ENCODE measurements at places on chromosomes 6 and 20.

- peak; percentile 83 for DNase-seq
Observed at GRCh38 chr20:49477200-49477599, 5.3 kb downstream of the KCNB1 start.

DNA sequence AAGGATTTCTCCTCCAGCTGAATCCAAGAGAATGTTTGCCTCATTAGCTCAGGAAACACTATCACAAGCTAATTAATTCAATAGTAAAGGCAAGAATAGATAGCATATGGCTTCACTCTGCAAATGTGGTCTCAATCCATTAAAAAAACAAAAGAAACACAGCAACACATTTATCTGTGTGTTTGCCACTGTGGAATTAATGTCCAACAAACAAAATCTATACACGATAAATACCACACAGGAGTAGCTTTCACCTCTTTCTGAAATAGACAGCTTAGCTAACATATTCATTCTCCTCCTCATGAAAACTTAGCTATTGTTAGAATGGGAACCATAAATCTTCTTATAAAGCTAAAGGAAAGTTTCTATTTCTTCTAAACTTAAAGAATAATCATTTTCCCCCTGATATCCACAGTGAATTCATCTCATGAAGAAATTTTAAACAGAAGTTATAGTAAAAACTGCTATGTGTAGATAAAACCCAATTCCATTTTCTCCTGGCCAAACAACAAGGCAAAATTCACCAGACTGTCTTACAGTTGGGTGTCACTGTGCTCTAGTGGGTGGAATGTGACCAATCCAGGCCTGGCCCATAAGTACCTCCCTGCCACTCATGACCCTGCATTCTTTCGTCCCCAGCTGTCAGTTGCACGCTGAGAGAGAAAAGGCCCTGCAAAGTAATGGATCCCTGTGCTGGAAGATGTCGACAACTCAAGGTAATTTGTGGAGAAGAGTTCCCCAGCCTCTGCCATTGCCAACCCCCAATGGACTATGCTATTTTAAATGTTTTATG, 92.9 kb upstream of the NRSN1 start:
- DNase-seq, result peak; percentile 50

DNA sequence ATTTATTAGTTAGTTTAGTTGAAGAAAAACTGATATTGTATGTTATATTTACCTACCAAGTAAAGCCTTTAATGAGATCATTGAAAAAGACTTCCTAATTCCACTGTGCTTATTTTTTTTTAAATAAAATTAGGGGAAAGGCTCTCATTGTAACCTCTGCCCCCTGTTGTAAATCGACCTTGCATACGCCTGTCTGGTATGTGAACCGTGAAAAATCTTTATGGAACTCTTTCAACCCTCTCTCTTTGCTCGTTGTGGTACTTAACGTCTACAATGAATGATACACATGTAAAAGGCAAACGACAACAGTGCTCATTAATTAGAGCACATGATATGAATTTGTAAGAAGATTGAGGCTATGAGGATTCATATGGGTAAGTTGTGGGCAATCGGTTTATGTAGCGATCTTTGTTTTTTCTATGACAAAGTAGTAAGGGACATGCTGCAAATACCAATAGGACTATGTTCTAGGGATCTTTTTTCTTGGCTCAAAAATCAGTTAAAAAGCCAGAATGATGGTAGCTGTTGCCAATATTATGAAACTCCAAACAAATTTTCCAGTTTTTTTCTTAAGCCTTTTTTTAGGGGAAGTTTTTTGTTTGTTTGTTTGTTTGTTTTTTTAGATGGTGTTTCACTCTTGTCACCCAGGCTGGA, 119.0 kb upstream of the MCHR2 start:
- no peak for DNase-seq

DNA sequence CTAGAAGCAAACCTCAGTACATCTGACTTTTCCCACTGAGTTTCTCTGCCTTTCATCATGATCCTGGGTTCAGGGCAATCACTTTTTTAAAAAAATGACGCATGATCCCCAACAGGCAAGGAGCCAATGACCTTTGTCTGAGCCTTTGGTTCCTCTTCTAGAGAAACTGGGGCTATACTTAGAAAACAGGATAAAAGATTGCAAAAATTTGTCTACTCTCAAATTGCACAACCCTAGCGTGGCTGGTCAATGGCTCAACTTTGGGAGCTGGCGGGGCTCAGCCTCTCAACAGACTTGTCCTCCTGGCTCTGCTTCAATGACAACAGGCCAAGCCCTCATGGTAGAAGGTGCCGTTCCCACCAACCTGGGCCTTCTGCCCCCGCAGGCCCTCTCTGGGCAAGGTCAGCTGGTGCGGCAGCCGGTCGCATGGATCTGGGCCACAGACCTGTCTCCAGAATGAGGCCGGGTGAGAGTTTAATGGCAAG, 48.7 kb downstream of the PDYN start:
- no peak for DNase-seq

DNA sequence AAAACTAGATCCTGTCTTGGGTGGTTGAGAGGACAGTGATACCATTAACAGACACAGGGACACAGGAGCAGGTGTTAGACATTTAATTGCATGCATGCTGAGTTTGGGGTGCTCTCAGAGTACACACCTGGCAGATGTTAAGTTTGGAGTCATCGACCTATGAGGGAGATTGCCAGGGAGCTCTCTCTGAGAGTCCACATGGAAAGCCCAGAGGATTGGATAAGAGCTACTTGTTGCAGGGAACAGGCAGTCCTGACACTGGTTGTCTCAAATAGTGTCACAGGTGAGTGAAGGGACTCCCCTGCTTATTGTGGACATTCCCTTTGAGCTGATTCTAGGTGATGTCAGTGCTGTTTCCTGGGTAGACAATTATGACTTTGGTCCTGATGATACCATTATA, 3.1 kb downstream of the ATRN start:
- no peak for DNase-seq

- no peak for DNase-seq
Observed at GRCh38 chr6:142011156-142011555, 121.6 kb upstream of the GJE1 start.

- DNase-seq, result no peak
Observed at GRCh38 chr20:23438661-23439060, 824 bp upstream of the CSTL1 start.

DNA sequence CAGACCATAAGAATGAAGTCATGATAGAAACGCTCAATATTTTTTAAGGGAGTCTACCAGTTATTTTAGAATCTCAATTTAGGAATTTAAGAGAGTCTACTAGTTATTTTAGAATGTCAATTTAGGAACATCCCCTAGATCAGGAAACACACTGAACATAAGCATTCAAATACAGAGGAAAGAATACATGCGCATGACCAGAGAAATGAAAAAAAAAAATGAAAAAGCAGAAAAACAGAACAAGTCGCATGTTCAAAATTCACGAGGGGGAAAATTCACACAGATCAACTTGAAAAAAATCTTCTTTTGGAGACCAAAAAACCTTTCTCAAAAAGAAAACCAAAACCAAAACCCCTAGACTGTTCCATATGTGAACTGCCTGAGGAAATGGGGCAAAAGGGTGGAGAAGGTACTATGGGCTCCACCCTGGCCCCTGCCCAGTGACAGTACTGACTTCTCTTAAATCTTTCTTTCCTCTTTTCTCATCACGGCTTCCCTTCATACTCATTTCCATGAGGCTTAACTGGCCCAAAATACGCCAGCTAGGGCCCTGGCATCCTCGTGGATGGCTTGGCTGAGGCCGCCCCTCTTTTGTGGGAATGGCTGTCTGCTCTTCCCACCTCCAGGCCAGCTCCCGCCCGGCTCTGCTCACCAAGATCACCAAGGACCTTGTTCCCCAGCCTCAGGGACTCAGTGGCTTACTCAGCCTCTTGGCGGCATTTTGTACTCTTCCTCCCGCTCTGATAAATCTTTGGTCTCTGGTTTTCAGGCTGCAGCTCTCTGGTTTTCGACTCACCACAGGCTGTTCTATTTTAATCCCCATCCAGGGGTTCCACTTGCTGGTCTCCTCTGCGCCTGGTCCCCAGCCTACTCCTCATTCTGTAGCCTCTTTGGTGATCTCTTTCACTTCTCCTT, 11.2 kb downstream of the ZBTB2 start:
- DNase-seq, result no peak

GRCh38 chr6:13462458-13463327, 24.7 kb downstream of the GFOD1 start:
- DNase-seq, result no peak

- DNase-seq, result no peak
Observed at GRCh38 chr6:22468256-22468965, 101.0 kb upstream of the HDGFL1 start.

- DNase-seq, result no peak
Observed at GRCh38 chr6:78781001-78781400, 86.3 kb upstream of the IRAK1BP1 start.

GRCh38 chr6:53294095-53294494, 54.7 kb downstream of the ELOVL5 start:
- DNase-seq, result peak; percentile 45

DNA sequence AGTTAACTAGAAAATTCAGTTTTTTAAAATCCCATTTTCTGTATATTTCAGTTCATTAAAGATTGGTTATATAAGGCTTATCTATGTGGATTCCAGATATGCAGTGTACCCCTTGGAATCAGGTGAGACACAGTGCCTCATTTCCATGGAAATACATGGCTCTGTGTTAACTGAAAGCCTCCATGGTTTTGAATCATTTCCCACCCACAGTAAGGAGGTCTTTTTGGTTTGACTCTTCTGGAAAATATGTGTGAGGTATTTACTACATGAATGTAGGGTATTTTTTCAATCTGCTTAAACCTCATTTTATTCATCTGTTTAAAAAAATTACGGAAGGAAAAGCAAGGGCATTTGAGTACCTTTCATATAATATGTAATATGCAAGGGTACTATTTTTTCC, 25.5 kb downstream of the RNF144B start:
- no peak for DNase-seq

- no peak for DNase-seq
Observed at GRCh38 chr6:136658711-136659110, 108.5 kb upstream of the MAP7 start.

- DNase-seq, result peak; percentile 34
Observed at GRCh38 chr20:58075586-58076345, 152.7 kb downstream of the ANKRD60 start.

DNA sequence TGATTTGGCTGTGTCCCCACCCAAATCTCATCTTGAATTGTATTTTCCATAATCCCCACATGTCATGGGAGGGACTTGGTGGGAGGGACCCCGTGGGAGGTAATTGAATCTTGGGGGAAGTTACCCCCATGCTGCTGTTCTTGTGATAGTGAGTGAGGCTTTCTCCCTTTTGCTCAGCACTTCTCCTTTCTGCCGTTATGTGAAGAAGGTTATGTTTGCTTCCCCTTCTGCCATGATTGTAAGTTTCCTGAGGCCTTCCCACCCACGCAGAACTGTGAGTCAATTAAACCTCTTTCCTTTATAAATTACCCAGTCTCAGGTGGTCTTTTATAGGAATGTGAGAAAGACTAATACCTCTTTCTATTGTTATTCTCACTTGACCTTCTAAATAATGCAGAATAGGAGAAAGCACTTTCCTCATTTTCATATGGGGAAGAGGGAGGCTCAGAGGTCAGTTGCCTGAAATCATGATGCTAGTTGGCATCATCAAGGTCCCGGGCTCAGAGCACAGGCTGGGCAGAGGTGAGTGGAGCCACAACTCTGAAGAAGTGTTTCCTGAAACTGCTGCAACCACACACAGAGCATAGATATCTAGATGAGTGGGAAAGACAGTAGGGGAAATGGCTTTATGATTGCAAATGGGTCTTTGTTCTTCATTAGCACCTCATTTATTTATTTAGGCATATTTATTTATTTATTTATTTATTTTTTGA, 191.0 kb downstream of the QKI start:
- DNase-seq, result no peak

DNA sequence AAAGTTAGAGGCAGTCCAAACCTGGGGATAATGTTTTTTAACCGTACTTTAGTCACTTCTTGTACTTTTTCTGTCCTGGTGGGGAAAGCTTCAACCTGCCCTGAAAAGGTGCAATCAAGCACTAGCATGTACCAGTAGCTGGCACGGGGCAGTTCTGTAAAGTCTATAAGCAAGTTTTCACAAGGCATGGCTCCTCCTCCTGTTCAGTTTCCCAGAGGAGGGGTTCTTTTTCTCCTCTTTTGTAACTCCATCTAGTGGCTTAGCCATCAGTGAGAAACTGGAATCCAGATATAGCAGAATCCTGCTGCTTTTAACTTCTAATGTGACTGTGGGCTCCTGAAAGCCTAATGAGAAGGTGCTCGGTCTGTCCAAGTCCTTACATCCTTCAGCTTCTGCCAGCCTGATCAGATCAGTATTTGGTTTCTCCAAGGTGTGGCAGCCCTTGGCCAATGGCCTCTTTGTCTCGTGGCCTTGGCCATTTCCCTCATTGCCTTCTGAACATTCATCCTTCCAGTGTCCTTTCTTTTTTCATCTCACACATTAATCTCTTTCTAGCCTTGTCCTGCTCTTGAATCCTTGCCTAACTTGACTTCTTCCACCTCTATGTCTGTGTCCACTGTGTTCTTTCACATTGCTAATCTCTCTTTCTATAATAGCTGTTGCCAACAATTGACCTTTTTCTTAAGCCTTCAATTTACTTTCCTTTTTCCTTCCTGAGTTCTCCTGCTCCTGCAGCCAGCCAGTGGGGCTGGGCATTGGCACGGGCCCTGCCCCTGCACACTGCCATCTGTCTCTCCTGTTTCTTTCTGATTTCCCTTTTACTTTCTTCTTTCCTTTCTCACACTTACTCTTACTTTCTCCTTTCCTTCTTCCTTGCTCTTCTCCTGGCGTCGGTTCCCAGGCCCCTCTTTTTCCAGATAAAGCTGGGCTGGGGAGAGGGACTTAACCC, 222.0 kb upstream of the SYNCRIP start:
- no peak for DNase-seq

DNA sequence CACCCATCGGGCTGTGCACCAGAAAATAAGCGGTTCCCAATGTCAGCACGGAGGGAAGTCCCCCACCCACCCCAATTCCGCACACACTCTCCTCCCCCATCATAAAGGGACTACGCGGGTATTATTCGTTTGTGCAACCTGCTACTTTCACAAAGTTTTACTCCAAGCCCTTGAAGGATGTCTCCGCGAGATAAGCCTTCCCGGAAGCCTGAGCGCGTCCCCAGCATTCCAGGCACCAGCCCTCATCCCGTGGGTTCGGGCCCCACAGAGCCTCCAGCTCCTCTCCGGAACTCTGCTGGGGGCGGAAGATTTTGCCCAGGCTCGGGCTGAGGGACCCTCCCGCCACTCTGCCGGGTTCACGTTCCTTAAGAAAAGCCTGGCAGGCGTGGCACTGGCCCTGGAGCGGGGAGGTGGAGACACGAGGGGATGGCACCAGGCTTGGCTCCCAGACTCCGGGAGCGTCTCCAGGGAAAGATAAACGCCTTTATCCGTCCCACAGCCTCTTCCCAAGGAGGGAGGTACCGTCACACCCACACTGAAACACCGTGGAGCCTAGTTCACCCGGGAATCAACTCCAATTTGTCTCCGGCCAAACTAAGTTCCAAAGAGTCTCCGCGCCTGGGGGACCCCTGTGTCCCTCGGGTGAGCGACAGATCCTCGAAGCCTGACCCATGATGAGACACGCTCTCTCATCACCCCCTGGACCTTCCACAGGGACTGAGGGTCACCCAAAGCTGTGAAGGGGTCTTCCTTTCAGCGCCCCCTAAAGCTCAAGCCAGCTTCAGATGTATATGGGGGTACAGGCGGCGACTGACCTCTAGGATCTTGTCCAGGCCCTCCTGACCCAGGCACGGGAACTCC, 934 bp downstream of the KCNK5 start:
- DNase-seq, result peak; percentile 9

All from SK-N-DZ (cell line).